GF-D8 (cell line): ENCODE measurements at places on chromosomes 2 and 18.

GRCh38 chr2:220747736-220748135 lies 824.4 kb downstream of the EPHA4 start:
- no peak for DNase-seq

GRCh38 chr2:132963161-132963560 lies 293.2 kb upstream of the LYPD1 start:
- DNase-seq = no peak

GRCh38 chr2:102657770-102658169 lies 38.4 kb downstream of the SLC9A2 start:
- DNase-seq = no peak

DNA sequence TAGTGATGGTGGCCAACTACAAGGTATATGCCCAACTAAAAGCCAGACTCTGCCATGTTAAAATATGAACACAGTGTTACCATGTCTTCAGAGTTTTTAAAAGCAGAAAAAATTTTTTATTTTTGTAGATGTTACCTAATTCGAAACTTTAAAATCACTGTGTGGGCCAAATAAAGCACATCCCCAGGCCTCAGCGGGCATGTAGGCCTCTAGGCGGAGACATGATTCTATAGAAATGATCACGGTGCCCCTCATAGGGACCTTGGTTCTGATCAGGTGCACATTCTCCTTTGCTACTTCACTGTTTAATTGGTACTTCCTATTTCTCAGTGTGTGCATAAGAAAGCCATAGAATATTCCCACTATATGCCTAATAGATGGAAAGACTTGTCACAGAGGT lies 349.2 kb downstream of the XIRP2 start:
- DNase-seq = no peak

DNA sequence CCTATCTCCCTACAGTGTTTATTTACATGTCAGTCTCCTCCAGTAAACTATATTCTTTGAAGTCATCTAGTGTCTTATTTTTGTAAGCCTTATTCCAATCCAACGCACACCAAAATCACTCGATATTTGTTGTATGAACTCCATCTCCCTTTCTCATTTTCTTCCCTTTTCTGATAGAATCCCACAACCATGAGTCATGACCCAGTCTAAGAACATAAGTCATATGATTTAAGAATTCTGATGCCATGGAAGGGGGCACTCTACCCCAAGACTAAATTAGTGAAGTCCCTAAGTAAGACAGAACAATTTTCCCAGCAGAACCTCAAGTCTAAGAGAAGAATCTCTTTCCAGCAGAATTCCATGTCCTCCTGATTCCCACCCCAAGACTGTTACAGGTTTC lies 5.4 kb downstream of the CHMP3 start:
- DNase-seq = no peak

- DNase-seq = no peak
Measured at GRCh38 chr18:45771587-45772480, 47.9 kb downstream of the SLC14A1 start.

DNA sequence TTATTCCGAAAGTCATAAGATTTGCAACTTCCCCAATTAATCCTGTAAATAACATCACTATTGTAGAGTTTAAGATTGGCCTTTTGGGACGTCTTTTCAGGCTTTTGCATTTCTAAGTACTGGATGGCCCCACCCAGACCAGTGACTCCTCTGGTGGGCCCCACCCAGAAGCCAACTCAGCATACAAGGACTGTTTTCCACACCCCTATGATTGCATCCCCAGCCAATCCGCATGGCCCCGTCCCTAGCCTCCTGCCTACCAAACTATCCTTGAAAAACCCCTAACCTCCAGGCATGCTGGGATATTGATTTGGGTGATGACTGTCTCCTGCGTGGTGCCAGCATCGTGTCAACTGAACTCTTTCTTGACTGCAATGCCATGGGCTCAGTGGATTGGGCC lies 24.5 kb upstream of the TGIF1 start:
- DNase-seq = no peak

- no peak for DNase-seq
Measured at GRCh38 chr18:46061387-46061786, 10.7 kb downstream of the PSTPIP2 start.

DNA sequence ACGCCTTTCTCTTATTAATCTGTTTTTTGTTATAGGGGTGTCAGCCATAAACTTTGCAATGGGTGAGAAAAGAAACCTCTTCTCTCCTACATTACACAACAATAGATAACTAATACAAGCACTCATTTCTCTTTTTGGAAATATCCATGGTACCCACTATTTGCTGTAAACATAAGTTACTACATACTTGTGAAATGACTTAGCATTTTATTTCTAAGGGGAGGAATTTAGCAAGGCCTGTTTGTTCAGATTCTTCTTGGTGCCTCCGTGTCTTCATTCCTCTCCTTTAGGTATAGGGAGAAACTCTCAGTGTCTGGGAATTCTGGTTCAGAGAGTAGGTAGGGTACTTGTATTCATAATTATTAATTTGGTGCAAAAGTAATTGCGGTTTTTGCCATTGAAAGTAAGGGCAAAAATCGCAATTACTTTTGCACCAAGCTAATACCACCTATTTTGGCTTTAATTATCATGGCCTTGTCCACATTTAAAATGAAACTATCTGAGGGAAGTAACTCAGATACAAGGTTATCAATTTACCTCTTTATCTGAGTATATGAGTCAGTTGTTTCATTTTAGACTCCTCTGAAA lies 134.8 kb downstream of the MREG start:
- no peak for DNase-seq

DNA sequence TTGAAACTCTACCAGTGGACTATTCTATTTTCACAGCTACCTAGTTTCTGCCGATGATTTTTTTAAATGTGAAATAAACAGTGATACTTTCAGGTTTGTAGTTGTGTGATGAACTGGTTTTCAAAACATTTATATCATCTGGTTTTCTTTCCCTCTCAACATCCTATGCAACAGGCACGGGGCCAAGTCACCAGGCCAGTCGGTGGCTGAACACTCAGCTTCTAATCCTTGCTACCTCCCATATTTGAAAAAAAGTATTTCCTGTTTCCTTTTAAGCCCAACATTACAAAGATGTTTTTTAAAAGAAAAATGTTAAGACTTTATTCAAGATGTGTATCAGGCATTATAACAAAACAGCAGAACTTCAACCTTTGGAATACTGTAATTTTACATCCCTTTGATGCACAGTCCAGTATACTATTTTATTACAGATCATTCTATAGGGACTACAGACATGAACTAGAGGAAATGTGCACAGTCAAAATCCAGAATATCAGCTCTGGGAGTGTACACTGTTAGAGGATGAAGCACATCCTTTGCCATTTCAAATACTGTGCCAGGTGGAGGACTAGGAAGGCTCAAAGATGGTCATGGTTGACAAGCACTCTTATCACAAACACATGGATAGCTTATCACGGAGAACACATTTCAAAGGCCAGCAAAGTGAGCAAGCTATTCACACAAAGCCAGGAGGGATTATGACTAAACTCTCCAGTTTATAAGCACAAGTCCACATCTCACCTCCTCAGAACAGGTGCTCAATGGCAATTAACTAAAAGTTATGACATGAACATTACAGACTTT lies 14.6 kb downstream of the MRPL35 start:
- no peak for DNase-seq

- no peak for DNase-seq
Measured at GRCh38 chr2:216312441-216312840, 59.8 kb downstream of the MARCHF4 start.

DNA sequence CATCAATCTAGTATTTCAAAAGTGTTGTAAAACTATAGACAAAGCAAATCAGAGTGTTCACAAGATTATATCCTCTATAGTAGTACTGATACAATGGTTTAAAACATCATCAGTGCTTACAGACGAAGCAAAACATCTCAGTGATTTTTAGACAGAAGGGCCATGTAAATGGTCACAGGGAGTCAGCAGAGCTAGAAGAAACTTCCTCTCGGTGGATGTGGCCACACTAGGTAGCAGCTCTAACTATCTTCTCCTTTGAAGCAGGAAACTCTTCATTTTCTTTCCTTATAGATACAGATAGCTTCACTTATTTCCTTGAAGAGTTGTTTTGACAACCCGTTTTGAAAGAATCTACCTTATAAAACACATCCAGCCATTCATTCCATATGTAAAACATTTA lies 80.4 kb upstream of the CD226 start:
- no peak for DNase-seq

DNA sequence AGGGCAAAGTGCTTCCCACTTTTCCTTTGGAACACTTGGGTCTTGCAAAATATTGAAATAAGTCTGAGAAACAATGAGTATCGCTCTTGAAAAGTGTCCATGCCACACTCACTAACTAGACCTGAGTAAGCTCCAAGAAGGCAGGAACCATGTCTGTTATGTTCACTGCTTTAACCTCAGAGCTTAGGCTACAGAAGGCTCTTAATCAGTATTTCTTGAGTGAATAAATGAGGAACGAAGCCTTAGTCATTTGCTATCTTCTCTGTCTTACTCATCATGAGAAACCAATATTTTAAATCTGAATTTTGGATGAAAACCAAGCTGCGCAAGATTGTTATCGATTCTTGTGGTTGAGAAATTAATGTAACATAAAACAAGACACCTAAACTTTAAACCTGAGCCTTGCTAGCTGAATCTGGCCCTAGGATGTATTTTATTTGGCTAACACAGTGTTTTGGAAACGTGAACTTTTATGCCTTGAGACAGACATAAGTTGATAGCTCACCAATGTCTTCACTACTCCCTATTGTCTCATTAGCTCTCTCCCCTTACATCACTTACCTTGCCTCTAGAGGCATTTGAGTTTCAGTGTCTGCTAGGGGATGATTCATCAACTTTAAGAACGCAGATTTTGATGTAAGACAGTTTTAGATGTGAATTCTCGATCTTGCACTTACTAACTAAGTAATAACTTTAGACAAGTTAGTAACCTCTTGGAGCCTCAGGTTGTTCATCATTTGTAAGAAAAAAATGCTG lies 392.8 kb upstream of the MEIS1 start:
- DNase-seq = no peak

- no peak for DNase-seq
Measured at GRCh38 chr2:226962176-226962773, 126.4 kb downstream of the RHBDD1 start.

- DNase-seq = no peak
Measured at GRCh38 chr2:109256921-109257320, 127.9 kb downstream of the SH3RF3 start.

DNA sequence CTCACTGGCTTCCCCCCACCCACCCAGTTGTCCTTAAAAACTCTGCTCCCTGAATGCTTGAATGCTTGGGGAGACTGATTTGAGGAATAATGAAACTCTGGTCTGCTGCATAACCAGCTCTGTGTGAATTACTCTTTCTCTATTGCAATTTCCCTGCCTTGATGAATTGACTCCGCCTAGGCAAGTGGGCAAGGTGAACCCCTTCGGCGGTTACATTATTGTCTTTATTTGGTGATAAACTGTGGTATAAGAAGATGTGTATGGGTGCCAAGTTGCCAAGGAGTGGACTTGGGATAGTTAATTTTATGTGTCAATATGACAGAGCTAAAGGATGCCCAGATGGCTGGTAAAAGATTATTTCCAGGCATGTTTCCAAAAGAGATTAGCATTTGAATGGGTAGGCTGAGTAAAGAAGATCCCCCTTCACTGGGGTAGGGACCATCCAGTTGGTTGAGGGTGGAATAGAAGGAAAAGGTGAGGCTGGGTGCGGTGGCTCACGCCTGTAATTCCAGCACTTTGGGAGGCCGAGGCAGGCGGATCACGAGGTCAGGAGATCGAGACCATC lies 98.5 kb upstream of the HAAO start:
- DNase-seq = no peak

DNA sequence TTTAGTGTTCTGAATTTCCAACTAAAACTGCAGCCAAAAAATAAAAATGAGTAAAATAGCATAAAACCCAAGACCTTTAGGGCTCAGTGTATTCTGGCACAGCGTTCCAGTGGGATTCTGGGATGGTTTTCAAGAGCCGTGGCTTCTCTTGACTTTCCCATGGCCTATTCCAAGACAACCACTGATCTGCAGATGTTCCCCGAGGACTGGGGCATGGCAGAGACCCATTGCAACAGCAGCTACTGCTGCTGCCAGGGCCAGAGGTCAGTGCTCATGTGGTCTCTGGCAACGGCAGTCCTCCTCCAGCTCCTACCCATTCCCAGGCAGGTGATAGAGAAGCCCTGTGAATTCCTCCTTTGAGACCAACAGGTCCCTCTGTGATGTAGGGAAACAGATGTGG lies 26.8 kb downstream of the TNP1 start:
- no peak for DNase-seq

- DNase-seq = no peak
Measured at GRCh38 chr2:74174909-74175308, 3.8 kb downstream of the MOB1A start.

DNA sequence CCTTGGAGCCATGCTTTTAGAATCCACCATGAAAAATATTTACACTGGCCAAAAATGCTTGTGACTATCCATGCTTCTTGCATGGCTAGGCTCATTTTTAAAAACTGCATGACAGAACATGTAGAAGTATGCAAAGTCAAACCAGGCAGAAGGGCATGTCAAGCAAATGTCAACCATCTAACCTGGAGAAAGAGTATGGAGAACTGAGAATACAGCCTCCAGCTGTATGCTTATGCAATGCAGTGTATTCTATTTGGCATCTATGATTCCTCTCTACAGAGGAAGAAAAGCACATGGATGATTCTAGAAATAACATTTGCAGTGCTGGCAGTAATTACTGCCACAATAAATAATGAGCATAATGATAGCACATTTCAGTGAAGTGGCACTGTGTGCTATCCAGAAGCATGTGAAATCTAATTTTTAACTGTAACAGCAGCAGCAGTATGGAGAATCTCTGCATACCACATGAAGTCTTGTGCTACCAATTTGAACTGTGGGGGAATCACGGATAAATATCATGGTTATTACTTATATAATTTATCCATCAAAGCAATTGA lies 87.3 kb upstream of the CCDC141 start:
- no peak for DNase-seq
